NCI-H1417 (cell line): ENCODE measurements at places on chromosomes 6 and 20.

DNA sequence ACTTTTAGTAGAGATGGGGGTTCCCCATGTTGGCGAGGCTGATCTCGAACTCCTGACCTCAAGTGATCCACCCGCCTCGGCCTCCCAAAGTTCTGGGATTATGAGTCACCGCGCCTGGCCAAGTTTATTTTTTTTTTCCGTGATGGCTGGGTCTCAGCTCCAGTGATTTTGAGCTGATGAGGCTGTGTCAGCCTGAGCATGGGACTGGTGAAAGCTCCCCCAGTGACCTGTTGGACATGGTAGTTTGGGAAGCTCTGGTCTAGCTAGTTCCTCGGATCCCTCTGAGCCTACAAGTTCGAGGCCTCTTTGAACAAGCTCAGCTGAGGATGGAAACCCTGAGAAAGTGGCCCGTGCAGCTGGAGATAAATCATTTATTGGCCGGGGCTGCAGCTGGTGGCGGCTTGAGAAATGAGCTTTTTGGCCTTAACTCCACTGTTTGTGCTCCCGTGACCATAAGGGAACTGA is 126.8 kb downstream of the SNX5 start:
- no peak for DNase-seq

- no peak for DNase-seq
Measured at GRCh38 chr6:167764215-167764614, 62.5 kb upstream of the AFDN start.

DNA sequence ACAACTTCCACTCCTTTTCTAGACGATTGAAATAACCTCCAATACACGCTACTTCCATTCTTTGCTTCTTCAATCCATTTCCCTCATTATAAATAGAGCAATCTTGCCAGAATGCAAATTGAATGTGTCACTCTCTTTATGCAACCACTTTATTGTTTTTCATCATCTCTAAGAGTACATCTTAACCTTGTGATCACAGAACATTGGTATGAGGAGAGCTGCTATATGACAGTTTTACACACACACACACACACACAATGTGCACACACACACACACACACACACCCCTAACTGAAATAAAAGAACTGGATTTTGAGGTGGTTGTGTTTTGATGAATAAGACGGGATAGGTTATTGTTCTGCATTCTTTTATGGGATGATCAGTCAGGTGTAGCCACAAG is 187.0 kb downstream of the HDGFL1 start:
- no peak for DNase-seq

DNA sequence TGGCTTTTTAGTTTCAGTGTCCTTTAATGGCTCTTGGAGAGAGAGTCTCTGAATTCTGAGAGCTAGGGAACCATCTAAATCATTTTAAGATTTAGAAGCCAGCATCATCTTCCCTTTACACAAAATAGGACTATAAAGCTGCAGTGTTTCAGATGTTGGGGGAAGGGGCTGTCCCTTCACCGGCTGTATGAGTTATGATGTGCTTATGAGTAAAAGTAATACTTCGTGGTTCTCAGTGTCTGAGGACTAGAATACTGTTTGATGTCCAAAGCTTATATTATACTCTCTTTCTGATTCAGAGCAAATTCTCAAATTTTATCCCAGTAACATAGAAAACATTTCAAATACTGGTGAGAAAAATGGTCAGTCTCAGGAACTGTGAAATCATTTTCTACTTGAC is 63.5 kb upstream of the FAM8A1 start:
- DNase-seq, result no peak

- no peak for DNase-seq
Measured at GRCh38 chr6:111382476-111383294, 100.3 kb downstream of the REV3L start.

- DNase-seq, result peak; percentile 11
Measured at GRCh38 chr6:25017932-25018567, 82.3 kb upstream of the RIPOR2 start.

DNA sequence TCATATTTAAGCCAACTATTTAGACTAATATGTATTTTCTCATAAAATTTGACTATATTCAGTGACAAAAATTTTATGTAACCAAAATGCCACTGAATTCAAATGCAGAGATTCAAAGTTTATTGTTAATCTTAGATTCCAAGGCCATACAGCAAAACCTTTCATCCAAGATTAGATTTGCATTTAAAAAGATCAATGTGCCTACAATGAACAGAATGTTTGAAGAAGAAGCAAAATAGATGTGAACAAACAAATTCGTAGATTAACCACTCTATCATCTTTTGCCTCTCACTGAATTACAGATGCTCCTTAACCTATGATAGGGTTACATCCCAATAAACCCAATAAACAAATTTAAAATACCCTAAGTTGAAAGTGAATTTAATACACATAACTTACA is 121.7 kb downstream of the PRKN start:
- no peak for DNase-seq

- no peak for DNase-seq
Measured at GRCh38 chr6:169933251-169933821, 181.9 kb downstream of the ERMARD start.

GRCh38 chr6:168061269-168062210 is 17.5 kb downstream of the FRMD1 start:
- peak; percentile 95 for DNase-seq

DNA sequence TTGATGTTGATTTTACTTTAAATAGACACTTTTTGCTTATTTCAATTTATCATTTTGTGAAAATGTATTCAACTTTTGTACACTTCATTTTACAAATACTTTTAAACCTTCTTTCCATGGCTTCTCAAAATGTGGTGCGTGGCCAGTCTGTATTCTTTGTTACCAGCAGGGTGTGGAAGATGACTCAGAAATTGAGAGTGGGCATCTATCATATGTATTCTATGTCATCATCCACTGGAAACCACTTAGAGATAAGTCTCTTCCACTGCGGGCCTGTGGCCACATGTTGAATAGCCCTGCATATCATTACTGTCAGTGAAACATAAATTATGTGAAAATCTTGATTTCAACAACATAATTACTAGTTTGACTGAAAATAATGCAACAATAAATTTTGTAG is 52.6 kb upstream of the MC3R start:
- no peak for DNase-seq

- peak; percentile 74 for DNase-seq
Measured at GRCh38 chr6:135183002-135183531, 2.0 kb downstream of the MYB start.

DNA sequence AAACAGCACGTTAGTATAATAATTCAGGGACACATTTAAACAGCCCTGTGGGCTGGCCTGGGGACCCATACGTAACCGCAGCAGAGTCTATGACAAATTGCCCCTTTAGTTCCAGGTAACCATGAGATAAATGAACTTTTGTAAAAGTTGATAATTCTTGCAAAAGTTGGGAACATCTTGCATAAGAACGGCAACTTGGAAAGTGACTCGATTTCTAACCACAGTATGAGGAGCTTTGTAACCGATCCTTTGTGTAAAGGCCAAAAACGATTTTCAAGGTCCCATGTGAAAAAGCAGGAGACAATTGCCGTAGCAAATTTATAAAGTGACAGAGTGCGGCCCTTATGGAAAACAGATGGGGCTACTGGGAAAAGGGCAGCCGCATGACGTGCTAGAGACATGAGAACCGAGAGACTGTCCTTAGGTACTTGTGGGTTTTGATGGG is 81.6 kb downstream of the PSMG4 start:
- peak; percentile 45 for DNase-seq

DNA sequence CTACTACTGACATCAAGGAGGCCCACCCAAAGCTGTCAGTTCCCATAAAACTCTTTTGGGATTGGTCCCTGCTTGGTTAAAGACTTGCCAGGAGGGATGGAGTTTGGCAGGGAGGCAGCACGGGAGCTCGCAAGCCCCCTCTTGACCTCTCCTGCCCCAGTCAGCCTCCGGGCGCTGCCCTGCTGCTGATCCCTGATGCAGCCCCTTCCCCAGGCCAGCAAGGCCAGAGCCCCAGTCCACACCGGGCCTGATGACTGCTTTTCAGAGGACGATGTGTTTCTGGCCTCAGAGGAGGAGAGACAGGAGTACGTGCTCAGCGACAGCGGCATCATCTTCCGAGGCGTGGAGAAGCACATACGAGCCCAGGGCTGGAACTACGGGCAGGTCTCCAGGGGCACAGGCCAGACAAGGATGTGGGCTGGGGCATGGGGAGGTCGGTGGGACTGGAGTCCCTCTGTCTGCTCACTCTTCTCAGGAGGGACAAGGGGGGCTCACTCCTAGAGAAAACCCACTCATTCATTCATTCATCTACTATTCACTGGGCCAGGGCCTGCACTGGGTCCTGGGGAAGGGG is 15.6 kb downstream of the TGM6 start:
- no peak for DNase-seq

DNA sequence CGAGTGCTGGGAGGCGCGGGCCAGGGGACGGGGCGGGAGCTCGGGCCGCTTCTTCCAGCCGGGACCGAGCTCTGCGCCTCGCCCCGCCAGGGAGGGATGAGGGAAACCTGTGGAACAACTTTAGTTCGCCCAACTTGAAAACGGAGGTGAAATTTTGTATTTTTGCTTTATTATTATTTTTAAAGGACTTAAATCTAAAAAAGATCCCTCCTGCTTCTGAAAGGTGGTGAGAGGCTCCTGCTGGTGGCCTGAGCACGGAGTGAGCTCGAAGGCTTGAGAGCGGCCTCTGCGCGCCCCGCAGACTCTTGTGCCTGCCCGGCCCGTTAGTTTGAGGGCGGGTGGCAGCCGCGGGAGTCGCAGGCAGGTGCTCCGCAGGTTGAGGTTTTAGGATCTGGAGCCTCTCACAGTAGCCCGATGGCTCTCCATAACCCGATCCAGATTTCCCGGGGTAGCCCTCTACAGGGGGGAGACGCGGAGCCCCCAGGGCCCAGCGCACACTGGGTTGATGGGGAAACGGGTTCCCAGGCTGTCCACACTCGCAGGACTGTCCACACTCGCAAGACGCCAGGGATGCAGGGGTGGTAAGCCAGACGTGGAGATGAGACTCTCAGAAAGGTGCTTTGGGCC is 46.2 kb upstream of the SUPT3H start:
- no peak for DNase-seq

- no peak for DNase-seq
Measured at GRCh38 chr6:55040102-55040848, 134.0 kb upstream of the HCRTR2 start.

DNA sequence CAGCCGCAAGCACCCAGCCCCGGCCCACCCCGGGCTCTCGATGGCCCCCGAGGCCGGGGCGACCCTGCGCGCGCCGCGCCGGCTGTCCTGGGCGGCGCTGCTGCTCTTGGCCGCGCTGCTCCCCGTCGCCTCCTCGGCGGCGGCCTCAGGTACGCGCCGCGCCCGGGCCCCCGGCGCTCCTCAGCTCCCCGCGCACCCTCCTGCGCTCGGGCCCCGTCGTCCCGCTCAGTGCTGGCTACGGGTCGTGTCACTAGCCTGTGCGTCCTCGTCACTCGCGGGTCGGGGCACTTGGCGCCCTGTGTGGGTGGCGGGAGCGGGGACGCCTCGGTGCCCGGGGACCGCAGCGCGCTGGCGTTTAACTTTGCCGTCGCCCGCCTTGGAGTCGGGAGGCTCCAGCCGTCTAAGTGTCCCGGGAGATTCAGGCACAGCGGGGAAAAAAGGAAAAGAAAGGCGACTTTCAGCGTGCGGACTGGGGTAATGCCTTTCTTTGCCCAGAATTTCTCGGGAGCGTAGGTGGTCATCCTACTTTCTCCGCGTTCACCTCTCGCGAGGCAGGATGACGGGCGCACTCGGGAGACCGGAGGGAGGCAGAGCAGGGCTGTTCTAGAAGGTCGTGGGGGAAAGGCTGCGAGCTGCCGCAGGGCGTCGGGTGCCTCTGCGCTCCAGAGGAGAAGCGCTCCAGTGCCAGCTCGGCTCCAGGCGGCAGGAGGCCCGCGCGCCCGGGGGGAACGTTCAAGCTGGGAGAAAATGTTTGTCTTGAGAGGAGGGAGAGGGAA is 545 bp downstream of the FNDC1 start:
- no peak for DNase-seq

DNA sequence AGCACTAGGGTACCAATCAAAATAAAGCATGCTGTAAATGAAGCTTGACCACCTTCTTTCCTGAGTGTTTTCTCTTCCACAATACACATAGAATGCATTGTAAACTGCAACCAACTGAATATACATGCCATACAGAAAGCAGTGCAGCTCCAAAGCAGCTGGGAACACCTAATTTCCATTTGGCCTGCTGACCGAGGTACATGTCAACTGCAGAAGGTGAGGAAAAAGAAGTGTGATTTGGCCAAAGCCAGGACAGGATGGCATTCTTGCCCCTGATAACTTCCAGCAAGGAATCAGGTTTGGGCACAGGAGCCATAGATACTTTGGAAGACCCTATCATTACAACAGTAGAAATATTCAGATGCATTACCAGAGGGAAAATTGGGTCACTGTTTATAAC is 258.4 kb downstream of the SLC35F1 start:
- no peak for DNase-seq

DNA sequence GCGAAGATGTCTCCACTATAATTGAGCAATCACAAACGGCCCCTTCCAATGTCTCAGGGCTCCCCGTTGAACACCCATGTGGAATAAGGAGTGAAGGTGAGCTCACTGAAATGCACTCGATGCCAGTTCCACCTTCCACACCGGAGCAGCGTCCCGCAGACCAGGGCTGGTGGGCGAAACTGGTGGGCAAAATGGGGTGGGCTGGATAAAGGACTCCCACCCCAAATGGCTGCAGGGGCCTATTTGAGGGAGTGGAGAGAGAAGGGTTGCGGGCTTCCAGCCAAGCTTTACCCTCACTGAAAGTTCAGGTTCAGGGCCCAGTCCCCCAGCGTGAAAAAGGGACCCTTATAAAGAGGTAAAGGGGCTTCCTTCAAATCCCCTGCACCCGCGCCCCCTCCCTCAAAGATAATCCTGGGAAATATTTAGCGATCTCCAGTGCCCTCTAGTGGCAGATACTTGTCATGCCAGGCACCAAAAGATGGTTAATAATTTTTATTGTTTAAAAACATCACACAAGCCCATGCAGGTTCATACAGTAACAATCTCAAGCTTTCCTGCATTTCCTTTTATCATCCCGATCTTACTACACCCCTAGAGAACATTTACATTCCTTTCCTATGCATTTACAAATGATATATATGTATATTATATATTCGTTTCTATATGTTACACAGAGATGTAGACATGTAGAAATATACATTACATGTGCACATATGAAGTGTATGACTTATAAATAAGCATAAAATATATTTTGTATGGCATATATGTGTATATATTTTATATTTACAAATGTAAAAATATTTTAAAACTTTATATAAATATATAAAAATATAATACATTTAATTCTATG is 58.2 kb upstream of the NKX2-2 start:
- DNase-seq, result no peak

DNA sequence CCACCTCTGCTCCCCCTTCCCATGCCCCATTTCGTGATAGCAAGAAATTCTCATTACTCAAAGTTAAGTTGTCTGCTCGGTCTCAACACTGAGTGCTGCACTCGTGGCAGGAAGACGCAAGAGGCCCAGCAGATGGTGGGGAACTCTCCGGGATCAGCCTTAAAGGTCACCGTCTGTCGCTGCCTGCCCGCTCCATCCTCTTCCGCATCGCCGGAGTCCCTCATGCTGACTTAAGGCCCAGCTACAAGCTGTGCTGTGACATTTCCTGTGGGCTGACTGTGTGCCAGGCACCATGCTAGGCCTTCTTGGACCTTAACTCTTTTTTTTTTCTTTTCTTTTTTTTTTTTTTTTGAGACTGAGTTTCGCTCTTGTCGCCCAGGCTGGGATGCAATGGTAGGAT is 17.8 kb downstream of the GRM4 start:
- no peak for DNase-seq
